ENCODE measurements at places on chromosomes 7 and 10. TPM values are rescaled to one million over a fixed set of nuclear protein-coding genes. Genes with fewer than 3 reads are reported as not detected.
A peak's percentile ranks its signal among the peaks of the same experiment; 100 is the strongest.

GRCh38 chr10:104895981-104896380 lies 254.9 kb downstream of the SORCS3 start:
- no peak for DNase-seq

GRCh38 chr7:81929386-81929785 lies 159.5 kb upstream of the HGF start:
- peak; percentile 43 for DNase-seq

DNA sequence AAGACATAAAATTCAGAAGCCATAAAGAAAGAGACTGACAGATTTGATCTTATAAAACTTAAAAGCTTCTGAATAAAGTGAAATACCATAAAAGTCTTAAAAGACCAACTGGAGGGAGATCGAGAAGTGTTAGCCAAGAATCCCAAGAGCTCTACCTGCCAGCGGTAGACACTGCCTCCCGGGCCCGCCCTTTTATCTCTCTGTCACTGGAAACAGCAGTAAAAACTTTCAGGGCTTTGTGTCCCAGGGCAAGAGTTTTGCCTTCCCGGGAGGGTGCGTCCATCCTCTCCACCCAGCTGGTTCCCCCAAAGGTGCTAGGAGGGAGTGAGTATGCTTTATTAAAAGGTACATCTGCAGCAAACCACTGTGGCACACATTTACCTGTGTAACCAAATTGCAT lies 5.8 kb downstream of the PLA2G12B start:
- no peak for DNase-seq

GRCh38 chr7:118583641-118584040 lies 359.1 kb downstream of the ANKRD7 start:
- DNase-seq = no peak

DNA sequence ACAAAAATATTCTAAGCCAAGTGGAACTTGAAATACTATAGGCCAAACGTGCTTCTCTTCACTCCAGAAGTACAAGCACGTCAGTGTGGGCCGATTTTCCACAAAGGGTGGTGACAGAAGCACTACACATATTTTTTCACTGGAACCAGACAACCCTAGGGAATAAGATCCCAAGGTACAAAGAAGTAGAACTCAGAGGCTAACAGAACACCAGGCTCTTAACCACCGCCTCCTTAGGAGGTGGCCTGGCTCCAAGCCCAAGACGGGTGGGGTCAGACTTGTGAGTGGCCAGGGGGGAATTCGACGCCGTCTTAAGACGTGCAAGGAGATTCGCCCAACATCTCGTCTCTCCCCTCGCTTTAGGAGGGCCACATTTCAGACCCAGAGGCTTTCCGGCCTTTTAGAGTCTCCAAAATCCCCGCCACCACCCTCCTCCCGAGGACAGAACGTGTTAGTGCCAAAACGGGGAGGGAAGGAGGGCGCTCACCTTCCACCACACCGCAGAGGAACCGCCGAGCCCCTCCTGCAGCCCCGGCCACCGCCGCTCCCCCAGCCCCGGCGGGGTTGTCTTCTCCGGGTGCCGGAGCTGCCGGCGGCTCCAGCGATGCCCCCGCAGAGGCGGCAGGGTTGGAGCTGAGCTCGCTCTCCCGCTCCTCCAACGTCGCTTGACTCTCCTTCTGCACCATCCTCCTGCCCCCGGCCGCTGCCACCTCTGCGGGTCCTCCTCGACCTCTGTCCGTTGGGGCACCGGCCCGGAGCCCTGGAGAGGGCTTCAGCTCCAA lies 716 bp downstream of the OGA start:
- DNase-seq = peak; percentile 93

- no peak for DNase-seq
These were observed 15.3 kb downstream of the PLXNA4 start for GRCh38 chr7:132560825-132561529.

DNA sequence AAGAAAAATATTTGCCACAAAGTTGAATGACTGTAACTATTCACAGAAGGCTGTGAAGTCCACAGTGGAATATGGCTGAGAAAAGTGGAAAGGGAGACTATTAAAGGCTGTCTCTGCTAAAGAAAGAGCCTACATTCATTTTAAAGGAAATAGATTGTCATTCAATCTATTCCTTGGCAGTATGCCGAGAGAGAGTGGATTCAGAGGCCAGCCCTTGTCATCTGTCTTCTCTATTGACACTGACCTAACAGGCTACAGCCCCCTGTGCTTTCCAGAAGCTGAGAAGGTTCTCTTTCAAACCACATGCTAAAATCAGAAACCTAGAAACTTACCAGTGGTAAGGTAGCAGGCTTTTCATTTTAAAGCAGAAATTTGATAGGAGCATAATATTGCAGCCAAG lies 12.1 kb downstream of the ODAD2 start:
- DNase-seq = no peak

DNA sequence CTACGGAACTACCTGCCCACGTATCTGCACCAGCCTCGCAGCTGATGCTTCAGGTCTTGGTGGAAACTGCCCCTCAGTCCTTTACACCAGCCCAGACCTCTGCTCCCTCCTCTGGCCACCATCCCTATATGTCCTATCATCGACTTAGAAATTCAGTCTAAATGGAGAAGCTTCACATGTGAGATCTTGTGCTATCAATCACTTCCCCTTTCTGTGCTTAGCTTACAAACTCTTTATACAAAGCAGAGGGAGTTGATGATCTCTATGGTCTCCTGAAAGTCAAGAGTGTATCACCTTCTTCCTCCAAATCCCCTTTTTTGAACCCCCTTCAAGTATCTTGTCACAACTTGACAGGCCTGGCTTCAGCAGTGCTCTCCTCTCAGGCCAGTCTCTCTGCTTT lies 30.7 kb downstream of the ZNF777 start:
- DNase-seq = peak; percentile 21

DNA sequence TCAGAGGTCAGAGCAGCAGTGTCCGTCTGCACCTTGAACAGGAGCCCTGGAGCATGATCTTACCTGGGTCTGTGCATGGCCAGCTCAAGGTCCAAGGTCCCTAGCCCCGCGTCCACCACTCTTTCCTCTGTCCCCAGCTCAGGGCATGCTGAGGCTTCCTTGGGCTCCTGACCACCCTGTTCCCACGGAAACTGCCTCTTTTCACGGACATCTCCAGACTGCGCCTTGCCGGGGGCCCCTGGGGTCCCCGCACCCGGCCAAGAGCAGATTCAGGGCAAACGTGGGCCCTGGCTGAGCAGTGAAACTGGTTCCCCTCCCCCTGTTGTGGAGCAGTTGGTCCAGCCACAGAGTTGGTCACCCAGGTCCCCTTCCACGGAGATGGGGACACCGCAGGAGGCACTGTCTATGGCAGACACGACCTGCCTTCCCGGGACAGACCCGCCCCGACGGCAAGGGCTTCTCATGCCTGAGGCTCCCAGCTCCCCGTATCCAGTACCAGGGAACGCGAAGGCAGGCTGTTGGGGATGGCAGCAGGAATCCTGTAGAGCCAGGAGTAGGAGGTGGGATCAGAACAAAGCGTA lies 217.4 kb upstream of the PPP2R2D start:
- peak; percentile 53 for DNase-seq

DNA sequence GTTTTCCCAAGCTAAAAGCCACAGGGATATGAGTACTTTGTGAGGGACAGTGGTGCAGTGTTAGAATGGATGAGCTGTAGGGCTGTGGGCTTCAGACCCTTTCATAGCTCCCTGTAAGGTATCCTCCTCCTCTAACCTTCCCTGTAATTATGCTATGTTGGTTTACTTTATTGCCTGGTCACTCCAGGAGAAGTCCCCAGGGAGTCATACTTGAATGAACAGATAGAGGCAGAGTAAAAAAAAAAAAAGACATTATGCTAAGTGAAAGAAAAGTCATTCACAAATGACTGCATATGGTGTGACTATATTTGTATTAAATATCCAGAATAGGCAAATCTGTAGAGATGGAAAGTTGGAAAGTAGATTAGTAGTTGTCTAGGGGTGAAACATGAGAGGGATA lies 434.4 kb downstream of the AUTS2 start:
- no peak for DNase-seq

DNA sequence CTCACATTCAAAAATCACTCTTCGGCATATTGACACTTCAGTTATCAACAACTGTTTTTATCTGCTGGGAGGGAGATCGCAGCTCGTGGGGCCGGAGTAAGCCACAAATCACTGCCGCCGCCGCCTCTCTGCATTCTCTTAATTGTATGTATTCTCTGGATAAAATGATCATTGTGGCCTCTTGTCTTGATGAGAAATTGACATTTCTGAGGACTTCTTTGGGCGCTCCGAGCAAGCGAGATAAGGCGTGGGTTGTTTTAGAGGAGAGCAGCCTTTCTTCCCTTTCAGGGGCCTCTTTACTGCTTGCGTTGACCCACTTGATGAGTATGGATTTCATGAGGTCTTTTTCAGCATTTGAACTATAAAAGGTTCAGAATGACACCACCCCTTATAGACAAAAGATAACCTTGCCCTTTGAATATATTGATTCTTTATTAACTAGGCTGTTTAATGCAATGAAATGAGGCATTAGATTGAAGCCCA lies 130.6 kb downstream of the EBF3 start:
- no peak for DNase-seq

DNA sequence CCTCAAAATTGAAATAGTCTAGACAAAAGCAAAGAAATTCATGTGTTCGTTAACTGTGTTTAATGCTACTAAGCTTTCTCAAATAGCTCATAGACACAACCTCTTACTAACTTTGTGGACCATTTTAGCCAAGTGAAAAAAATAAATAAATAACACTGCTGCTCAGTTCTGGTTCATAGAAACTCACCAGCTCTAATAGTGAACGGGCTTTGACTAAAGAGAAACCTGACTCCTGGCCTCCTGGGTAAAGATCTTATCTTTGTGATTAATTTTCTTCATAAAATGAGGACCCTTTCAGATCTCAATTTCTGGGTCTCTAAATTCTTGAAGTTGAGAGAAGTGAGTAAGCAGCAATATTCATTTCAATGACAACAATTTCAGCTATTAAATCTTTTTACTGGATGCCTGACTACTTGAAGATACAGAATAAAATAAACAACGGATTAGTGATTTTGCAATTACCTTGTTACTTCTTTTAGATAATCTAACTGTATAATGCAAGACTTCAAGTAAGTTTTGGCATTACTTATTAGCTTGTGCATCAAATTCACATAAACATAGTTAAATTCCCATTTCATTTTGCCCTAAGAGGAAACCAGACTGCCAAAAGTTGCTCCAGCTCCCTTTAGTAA lies 3.1 kb downstream of the CADPS2 start:
- DNase-seq = no peak

DNA sequence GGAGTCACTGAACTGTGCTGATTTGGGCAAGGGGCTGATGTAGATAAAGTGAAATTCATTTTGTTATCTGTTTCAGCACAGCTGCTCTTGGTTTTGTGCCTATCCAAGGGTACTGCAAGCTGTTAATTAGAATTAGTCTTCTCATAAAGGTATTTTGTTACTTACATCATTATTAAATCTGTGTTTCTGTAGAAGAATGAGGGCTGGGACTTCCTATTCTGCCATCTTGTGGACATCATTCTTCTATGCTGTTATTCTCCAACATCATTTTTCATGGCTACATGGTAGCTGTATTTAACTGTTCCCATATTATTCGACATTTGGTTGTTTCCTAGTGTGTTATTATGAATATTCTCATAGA lies 76.2 kb upstream of the CCDC71L start:
- DNase-seq = no peak

OIT3 gene
- total RNA-seq = under 0.01 TPM

ABCC2 gene
- total RNA-seq = 1.8 TPM

MRLN gene
- not detected for total RNA-seq

ZNF425 gene
- total RNA-seq = 4.7 TPM

Data from osteoblast (primary cell).